ENCODE measurements at places on chromosomes 2 and 18. TPM values are rescaled to one million over a fixed set of nuclear protein-coding genes. Genes with fewer than 3 reads are reported as not detected.

The RIT2 gene
- not detected for total RNA-seq

The KRTCAP3 gene
- not detected for total RNA-seq

The RMDN2 gene
- total RNA-seq, result 26.3 TPM

The CCDC121 gene
- 3.0 TPM for total RNA-seq

The POMC gene
- total RNA-seq, result not detected

The SGPP2 gene
- total RNA-seq, result not detected

The LBX2 gene
- total RNA-seq, result 1.5 TPM

The CRYGD gene
- not detected for total RNA-seq

The TMEM178A gene
- total RNA-seq, result 2.0 TPM

The VAPA gene
- total RNA-seq, result 387 TPM

The HOXD10 gene
- not detected for total RNA-seq

The TMSB10 gene
- total RNA-seq, result 1,708 TPM

The IL1RL1 gene
- total RNA-seq, result not detected

The PMS1 gene
- total RNA-seq, result 34.2 TPM

The RNF152 gene
- total RNA-seq, result 2.9 TPM

The NHEJ1 gene
- total RNA-seq, result 13.6 TPM

The SLC14A1 gene
- not detected for total RNA-seq

The AMER3 gene
- not detected for total RNA-seq

The CCBE1 gene
- 8.6 TPM for total RNA-seq

The TMEM37 gene
- not detected for total RNA-seq

The HRH4 gene
- total RNA-seq, result 0.13 TPM

The SCN7A gene
- total RNA-seq, result 0.16 TPM

The CDH19 gene
- total RNA-seq, result not detected

The PGAP1 gene
- total RNA-seq, result 8.8 TPM

The ZAP70 gene
- 2.2 TPM for total RNA-seq

The FSHR gene
- total RNA-seq, result 0.19 TPM

The ONECUT2 gene
- not detected for total RNA-seq

The ITPRIPL1 gene
- 0.29 TPM for total RNA-seq

The NEU2 gene
- not detected for total RNA-seq

The C2orf66 gene
- total RNA-seq, result not detected

The COBLL1 gene
- 5.6 TPM for total RNA-seq

The TSPYL6 gene
- not detected for total RNA-seq

The CEP68 gene
- 36.8 TPM for total RNA-seq

The EVX2 gene
- total RNA-seq, result not detected

The QPCT gene
- 0.24 TPM for total RNA-seq

The CHRNG gene
- total RNA-seq, result 697 TPM

The EFEMP1 gene
- 5.1 TPM for total RNA-seq

The WNT6 gene
- total RNA-seq, result 0.37 TPM

The TMEM247 gene
- not detected for total RNA-seq

The REG1B gene
- total RNA-seq, result not detected

The WDPCP gene
- 5.5 TPM for total RNA-seq

The CPSF3 gene
- total RNA-seq, result 45.3 TPM

The ALK gene
- 0.27 TPM for total RNA-seq

The GKN2 gene
- total RNA-seq, result not detected

The GALNT1 gene
- 92.5 TPM for total RNA-seq

The HAAO gene
- total RNA-seq, result not detected

The PROKR1 gene
- total RNA-seq, result not detected

The CLEC4F gene
- not detected for total RNA-seq

The EMX1 gene
- total RNA-seq, result not detected

The MC5R gene
- total RNA-seq, result 0.21 TPM

The UGT1A4 gene
- total RNA-seq, result not detected

The DPP4 gene
- total RNA-seq, result 19.6 TPM

The CTLA4 gene
- total RNA-seq, result not detected

The CCDC85A gene
- total RNA-seq, result 2.1 TPM

The SPOPL gene
- total RNA-seq, result 11.8 TPM

The GAREM1 gene
- 7.7 TPM for total RNA-seq

The FAM124B gene
- total RNA-seq, result 0.10 TPM

The TRMT61B gene
- 13.1 TPM for total RNA-seq

The CCDC74A gene
- 8.5 TPM for total RNA-seq

The SCG2 gene
- total RNA-seq, result 81.7 TPM
